Activated CD4-positive, alpha-beta T cell treated with anti-CD3 and anti-CD28 coated beads for 48 hours (primary cell): ENCODE measurements at places on chromosomes 7 and 10.

DNA sequence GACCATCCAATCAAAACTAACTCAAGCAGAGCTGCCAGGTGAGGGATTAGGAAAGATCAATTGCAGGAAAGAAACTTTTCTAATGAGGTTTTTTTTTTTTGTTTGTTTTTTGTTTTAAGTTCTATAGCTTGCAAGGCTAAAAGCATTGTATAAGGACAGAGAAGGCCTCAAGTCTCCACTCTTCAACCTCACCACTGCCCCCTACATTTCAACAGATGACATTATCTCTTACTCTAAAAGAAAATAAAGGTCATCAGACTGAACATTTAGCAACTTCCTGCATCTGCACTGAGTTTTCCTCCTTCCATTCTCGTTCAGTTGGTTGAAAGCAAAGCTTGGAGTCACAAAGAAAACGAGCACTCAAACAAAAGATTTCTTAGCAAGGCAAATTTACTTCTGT, 45.2 kb upstream of the EXOC4 start:
- DNase-seq: no peak

- no peak for DNase-seq
These were observed 724.6 kb upstream of the NRP1 start for GRCh38 chr10:34058845-34059614.

DNA sequence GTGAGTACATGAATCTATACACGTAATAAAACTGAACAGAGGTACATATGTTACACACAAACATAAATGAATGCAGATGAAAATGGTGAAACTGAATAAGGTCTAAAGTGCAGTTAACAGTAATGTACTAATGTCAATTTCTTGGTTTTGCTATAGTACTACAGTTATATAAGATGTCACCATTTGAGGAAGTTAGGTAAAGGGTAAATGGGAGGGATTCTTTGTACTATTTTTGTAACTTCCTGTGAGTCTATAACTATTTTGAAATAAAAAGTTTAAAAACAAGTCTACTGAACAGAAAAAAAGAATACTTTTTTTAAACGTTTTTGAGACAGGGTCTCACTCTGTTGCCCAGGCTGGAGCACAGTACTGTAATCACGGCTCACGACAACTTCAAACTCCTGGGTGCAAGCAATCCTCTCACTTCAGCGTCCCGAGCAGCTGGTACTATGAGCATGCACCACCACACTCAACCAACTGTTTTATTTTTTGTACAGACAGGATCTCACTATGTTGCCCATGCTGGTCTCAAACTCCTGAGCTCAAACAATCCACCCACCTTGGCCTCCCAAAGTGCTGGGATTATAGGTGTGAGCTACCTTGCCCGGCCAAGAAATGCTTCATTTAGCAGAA, 71.5 kb downstream of the WAPL start:
- DNase-seq: no peak

DNA sequence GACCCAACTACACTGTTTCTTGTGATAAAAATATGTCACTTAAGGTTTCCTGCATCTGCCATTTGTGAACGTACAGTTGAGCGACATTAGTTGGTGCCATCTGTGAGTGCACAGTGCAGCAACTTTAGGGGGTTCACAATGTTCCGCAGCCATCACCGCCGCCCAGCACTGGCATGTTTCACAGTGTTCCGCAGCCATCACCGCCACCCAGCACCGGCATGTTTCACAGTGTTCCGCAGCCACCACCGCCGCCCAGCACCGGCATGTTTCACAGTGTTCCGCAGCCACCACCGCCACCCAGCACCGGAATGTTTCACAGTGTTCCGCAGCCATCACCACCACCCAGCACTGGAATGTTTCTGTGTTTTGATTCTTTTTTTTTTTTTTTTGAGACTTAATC, 83.0 kb downstream of the MGMT start:
- DNase-seq: no peak

- DNase-seq: no peak
These were observed 336.9 kb upstream of the C7orf33 start for GRCh38 chr7:148253629-148254028.

DNA sequence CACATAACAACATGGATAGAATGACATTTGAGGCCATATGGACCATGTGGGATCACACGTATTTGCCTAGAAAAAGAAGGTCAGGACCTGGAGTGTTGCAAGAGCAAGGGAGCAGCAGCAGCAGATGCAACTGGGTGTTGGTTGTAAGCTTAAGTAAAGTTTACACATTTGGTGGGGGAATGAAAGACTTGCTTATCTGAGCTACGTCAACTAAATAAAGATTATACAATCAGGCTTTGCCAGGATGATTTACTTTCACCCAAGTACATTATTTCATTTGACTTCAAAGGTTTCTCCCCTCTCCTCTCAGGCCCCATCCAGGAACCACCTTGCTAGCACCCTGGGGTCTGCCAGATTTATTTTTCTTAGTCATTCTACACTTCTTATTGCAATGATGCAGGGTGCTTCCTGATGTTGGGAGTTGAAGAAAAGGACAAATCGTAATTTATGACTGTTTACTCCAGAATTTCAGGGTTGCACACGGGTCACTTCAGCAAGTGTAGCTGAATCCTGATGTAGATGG, 591.9 kb upstream of the IGFBP3 start:
- DNase-seq: no peak

- DNase-seq: no peak
These were observed 49.8 kb downstream of the PLCE1 start for GRCh38 chr10:94043431-94043990.

GRCh38 chr10:12613136-12613535, 263.8 kb downstream of the CAMK1D start:
- DNase-seq: no peak

DNA sequence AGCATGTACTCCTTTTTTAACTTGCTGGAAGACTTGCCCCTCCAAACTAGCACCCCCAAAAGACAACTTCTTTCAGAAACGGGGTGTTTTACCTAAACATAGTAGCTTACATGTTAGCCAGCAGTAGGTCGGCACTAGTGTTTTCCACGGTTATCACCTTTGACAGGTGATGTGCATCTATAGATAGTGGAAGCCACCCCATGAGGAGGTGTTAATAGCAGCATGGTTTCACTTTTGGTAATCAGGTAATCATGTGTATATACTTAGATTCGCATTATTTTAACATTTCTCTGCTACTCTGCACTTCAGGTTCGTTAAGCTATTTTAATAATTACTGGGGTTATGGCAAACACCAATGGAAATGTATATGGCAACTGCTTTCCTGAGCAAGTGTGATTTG, 17.6 kb downstream of the SRI start:
- DNase-seq: no peak

DNA sequence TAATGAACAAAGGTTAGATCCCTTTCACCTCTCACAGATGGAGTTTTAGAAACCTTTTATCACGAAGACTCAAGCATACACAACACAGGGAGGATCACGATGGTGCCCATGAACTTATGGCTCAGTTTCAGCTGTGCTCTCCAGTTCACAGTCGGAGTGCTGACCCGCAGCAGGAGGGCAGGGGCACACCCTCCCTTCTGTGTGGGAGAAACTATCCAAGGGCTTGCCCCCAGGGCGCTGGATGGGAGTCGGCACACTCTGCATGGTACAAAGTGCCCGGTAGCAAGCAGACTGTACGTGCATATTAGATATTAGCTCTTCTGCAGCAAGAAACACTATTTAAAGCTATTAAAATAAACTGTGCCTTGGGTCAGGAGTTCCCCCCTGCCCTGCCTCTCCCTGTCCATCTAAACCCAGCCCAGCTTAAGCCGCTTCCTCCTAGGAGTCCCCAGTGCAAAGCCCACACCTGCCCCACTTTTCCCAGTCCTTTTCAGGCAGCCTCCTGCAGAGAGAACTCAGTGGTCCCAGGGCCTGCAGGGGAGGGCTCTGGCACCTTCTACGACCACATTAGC, 76.5 kb downstream of the CHST15 start:
- DNase-seq: no peak

GRCh38 chr7:152869041-152869676, 109.6 kb downstream of the ACTR3B start:
- no peak for DNase-seq

DNA sequence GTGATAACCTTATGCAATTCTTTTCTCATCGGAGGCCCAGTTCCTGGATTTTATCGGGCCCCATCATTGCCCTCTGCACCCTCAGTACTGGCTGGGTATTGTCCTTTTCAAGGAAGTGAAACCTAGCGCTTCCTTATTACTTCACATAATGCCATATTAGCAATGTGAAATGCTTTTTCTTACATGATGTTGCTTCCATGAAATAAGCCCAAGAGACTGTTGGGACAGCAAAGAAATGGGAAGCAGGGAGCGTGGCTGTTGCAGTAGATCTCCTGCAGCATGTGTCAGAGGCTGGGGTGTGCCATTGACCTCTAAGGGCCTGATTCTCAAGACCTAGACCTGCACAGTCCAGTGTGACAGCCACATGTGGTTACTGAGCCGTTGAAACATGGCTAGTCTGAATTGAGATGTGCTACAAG, 8.1 kb downstream of the CHN2 start:
- no peak for DNase-seq

DNA sequence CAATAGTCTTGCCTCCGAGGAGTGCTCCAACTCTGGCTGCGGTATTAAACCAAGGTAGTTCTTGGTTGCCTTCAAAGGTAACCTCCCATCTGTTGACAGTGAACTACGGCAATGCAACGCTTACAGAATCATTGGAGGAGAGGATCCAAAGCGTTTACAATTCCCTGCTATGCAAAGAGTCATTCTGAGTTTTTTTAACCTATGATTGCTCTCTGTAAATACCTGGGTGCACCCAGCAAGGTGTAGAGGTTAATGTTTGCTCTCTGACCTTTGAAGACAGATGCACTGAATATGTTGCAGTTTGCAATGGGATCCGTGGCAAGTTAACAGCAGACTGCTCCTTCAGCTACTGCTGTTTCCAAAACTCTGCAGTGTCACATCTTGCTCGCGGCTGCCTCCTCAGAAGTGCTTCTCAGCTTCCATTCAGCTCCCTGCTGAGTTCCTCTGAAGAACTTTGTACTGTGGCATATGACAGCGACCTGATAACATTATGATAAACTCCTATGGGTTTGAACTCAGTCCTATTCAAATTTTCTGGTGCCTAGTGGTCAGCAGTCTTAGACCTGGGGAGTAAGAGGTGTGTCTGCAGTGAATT, 29.0 kb downstream of the KIAA1217 start:
- no peak for DNase-seq

DNA sequence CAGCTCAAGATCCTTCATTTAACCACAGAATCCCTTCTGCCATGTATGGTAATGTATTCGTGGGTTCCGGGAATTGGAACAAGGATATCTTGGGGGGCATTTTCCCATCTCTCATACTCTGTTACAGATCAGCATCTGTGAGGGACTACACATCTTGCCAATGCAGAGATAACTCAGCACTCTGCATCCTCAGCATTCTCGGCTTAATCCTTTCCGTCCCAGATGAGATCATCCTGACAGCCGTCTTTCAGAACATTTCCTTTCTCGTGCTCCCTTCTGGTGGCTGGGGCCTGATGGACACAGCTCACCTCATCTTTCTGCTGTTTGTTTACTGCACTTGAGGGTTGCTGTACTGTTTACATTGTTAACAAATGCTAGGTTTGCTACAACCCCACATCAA, 25.3 kb downstream of the FKBP6 start:
- DNase-seq: no peak

- DNase-seq: no peak
These were observed 182.4 kb downstream of the ARHGAP21 start for GRCh38 chr10:24541239-24541753.

- DNase-seq: no peak
These were observed 39.3 kb downstream of the VSTM2A start for GRCh38 chr7:54581511-54581910.

DNA sequence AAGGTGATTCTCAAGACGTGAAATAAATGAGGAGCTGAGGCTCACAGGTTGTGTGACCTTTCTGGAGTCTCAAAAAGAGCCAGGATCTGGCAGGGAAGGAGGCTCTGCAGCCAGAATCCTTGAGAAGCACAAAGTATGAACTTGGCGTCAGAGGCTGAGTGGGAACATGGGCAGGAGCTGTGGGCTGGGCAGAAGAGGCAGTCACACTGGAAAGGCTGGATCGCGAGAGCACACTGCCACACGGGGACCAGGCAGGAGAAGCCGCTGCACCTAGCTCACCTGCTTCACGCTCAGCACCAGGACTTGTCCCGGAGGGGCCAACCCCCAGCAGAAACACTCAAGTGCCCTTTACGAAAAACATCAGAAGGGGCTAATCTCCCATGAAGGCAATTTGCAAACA, 535.0 kb downstream of the TNS3 start:
- DNase-seq: no peak

DNA sequence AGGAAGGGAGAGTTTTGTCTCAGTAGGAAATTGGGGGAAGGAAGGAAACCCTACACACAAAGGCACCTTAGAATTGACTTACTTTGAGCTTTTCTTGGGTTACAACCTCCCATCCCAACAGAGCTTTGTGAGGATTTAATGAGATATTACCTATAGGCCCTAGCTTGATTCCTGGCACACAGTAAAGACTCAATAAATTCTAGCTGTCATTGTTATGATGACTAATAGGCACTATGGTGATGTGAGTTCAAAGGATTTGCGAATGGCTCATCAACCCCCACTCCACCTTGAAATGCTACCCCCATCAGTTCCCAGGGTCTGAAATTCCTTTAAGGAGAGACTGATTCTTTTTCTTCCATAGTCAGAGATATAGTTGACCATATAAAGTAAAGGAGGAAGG, 67.9 kb upstream of the SMNDC1 start:
- DNase-seq: no peak

DNA sequence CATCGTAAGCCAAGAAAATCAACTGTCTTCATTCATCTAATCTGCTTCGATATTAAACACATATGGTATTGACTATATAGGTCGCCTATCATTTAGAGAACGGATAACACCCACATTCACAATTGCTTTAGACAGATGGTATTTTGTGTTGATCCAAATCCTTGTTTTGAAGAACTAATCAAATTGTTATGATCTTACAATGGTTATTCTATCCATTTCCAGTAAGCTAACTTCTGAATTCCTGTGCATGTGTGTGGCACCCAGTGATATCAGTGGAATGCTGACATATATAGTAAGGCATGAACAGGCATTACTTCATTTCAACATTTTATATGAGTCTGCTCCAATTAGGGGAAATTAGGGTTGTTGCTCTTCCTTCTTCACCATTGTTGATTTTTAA, 98.8 kb downstream of the SEMA3E start:
- DNase-seq: no peak

DNA sequence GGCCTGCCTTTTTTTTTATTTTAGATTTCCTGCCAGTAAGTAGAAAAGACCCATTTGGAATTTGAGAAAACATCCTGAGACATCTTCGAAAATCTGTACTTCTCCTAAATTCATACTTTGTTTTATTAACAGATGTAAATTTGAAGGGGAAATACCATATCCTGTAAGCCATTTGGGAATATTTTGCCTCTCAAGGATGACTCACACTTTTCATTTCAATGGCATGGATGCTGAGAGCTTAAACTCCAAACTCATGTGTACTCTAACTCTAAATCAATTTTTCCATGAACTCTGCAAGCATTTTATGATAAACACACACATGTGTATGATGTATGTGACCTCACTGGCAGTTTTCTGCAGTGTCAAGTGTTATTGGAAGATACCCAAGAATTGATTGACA, 89.0 kb downstream of the SEMA3A start:
- DNase-seq: no peak
